Thymus (tissue), 14 donors: ENCODE measurements at places on chromosomes 13 and 19.

DNA sequence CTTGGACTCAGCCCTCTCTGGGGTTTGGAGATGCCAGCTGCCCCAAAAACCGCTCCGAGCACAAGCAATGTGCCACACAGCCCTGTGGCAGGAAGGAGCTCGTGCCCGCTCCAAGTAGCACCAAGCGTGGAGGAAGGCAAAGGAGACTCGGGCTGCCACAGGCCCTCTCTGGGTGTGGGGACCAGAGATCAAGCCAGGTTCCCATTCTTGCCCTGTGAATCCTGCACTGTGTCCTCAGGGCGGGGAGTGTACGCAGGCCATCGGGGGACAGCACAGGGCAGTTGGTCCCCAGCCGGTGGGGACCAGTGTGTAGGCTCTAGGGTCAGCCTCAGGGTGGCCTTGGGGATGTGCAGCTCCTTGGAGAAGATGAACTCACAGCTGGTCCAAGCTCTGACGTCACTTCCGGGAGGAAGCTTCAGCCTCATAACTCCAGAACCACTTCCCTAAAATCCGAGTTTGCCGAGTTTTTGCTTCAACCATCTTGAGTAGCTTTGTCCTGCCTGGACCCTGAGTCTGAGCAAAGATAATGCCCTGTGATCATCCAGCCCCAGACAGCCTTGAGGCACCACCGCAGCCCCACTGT, 9.3 kb upstream of the CPAMD8 start:
- no peak for DNase-seq

GRCh38 chr13:26837997-26838396, 77.4 kb upstream of the GPR12 start:
- DNase-seq: no peak

- no peak for DNase-seq
Measured at GRCh38 chr13:29975283-29975682, 124.9 kb upstream of the UBL3 start.

GRCh38 chr13:34065928-34066327, 248.0 kb downstream of the RFC3 start:
- DNase-seq: no peak

DNA sequence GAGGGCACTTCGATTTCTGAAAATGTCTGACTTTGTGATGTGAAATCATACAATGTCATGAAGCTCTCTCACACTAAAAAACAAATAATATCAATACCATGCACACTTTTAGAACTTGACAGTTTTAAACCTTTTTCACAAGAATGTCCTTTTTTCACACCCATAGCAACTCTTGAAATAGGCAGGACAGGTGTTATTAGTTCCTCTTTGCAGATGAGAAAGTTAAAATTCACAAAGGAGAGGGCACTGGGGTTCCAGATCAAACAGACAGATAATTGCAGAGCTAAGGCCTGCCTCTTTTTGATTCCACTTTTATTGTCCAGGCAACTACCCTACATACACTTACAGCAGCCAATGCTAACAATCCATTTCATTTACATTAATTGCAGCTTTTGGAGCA, 142.8 kb downstream of the KLF12 start:
- DNase-seq: no peak

GRCh38 chr19:18401580-18402112, 4.2 kb upstream of the LRRC25 start:
- DNase-seq: no peak
